ENCODE measurements at places on chromosomes 7 and 10. TPM values are rescaled to one million over a fixed set of nuclear protein-coding genes. Genes with fewer than 3 reads are reported as not detected.

DNA sequence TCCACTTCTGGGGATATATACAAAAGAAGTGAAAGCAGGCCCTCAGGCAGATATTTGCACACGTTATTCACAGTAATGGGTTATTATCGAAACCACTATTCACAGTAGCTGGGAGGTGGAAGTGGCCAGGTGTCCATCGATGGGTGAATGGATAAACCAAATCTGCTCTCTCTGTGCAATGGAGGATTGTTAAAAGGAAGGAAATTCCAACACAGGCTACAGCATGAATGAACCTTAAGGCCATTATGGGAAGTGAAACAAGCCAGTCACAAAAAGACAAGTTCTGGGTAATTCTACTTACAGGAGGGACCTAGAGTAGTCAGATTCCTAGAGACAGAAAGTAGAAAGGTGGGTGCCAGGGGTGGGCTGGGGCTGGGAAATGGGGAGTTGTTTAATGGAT lies 48.5 kb upstream of the BHLHA15 start:
- no peak for DNase-seq
- H3K36me3 ChIP-seq = no peaks in the 10 kb centered on the region
- H3K27me3 ChIP-seq = no peaks in the 10 kb centered on the region
- no peak overlapping the region for H3K27ac ChIP-seq

DNA sequence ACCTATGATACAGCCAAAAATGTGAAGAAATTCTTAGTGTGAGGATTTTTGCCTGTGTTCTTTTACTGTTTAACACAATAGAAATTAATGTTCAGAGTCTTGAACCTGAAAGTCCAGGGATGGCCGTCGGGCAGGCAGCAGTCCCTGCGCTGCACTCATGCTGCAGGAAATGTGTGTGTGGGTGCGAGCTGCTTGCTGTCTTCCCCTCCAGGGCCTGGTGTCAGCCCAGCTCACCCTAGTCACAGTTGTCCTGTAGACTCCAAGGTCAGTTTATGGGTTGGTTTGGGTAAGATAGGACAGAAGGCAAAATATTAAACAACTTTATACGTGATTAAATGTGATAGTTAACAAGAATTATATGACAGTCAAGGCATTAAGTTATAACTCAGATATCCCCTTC lies 78.7 kb downstream of the DYNC2I1 start:
- H3K27ac ChIP-seq = no peak overlapping the region
- H3K4me1 ChIP-seq = peaks cover 3% of the 10 kb centered on the region
- DNase-seq = no peak
- no peak overlapping the region for H3K4me3 ChIP-seq

- no peak overlapping the region for H3K4me3 ChIP-seq
- H3K36me3 ChIP-seq = no peaks in the 10 kb centered on the region
- DNase-seq = no peak
These were observed 82.8 kb downstream of the PPP1R3C start for GRCh38 chr10:91550021-91550420.

DNA sequence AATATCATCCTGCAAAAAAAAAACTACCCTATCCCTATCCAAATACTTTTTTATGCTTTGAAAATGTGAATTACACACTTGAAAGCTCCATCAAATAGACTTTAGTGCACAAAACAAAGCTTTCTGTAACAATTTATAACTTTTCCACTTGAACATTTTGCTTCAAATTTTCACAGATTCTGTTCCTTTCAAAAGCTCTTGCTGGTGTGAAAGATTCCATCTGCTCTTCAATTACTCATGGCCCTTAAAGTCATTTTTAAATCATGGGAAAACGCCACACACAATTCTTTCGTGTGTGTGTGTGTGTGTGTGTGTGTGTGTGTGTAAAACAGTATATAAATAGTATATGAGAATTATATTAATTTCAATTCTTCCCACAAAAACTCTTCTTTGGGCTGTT lies 167.5 kb downstream of the PRPF18 start:
- H3K4me3 ChIP-seq = no peak overlapping the region
- DNase-seq = peak; percentile 49
- no peaks in the 10 kb centered on the region for H3K27me3 ChIP-seq
- H3K36me3 ChIP-seq = no peaks in the 10 kb centered on the region

- peaks cover 19% of the 10 kb centered on the region for H3K4me1 ChIP-seq
- peak; percentile 87 for DNase-seq
- no peak overlapping the region for H3K4me3 ChIP-seq
- H3K27ac ChIP-seq = no peak overlapping the region
- H3K27me3 ChIP-seq = no peaks in the 10 kb centered on the region
These were observed 3.6 kb upstream of the GPR146 start for GRCh38 chr7:1040790-1041189.

- no peak for DNase-seq
- no peaks in the 10 kb centered on the region for H3K27me3 ChIP-seq
- no peaks in the 10 kb centered on the region for H3K36me3 ChIP-seq
These were observed 25.8 kb upstream of the PCGF5 start for GRCh38 chr10:91194497-91195179.

DNA sequence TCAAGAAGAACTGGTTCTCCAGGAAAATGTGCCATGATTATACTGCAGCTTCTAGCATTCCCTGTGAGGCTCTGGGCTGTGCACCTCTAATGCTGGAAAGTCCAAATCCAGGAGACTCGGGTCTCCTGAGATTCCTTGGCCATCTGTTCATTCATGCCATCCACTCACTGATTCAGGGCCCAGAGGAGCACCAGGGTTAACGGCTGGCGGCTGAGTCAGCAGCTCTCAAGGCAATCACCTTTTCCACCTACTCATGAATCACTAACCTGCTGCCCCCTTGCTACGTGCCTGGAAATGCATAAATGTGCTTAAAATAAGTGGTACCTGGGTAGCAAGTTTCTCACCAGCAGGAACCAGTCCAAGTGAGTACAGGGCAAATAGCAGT lies 132.7 kb downstream of the KCNMA1 start:
- peak overlapping the region; percentile 28 for H3K27ac ChIP-seq
- H3K4me3 ChIP-seq = no peak overlapping the region
- no peaks in the 10 kb centered on the region for H3K36me3 ChIP-seq
- no peak for DNase-seq
- no peaks in the 10 kb centered on the region for H3K27me3 ChIP-seq
- H3K4me1 ChIP-seq = no peaks in the 10 kb centered on the region

GRCh38 chr10:121678631-121679174 lies 80.5 kb upstream of the FGFR2 start:
- DNase-seq = no peak
- no peaks in the 10 kb centered on the region for H3K36me3 ChIP-seq
- no peak overlapping the region for H3K4me3 ChIP-seq

GRCh38 chr7:125127304-125127703 lies 197.7 kb upstream of the POT1 start:
- no peaks in the 10 kb centered on the region for H3K27me3 ChIP-seq
- H3K27ac ChIP-seq = no peak overlapping the region
- no peak for DNase-seq
- H3K4me3 ChIP-seq = no peak overlapping the region
- no peaks in the 10 kb centered on the region for H3K4me1 ChIP-seq
- H3K36me3 ChIP-seq = no peaks in the 10 kb centered on the region

GRCh38 chr10:11252887-11253286 lies 235.2 kb downstream of the CELF2 start:
- H3K4me3 ChIP-seq = no peak overlapping the region
- H3K27me3 ChIP-seq = no peaks in the 10 kb centered on the region
- no peak for DNase-seq
- no peak overlapping the region for H3K27ac ChIP-seq
- no peaks in the 10 kb centered on the region for H3K36me3 ChIP-seq

DNA sequence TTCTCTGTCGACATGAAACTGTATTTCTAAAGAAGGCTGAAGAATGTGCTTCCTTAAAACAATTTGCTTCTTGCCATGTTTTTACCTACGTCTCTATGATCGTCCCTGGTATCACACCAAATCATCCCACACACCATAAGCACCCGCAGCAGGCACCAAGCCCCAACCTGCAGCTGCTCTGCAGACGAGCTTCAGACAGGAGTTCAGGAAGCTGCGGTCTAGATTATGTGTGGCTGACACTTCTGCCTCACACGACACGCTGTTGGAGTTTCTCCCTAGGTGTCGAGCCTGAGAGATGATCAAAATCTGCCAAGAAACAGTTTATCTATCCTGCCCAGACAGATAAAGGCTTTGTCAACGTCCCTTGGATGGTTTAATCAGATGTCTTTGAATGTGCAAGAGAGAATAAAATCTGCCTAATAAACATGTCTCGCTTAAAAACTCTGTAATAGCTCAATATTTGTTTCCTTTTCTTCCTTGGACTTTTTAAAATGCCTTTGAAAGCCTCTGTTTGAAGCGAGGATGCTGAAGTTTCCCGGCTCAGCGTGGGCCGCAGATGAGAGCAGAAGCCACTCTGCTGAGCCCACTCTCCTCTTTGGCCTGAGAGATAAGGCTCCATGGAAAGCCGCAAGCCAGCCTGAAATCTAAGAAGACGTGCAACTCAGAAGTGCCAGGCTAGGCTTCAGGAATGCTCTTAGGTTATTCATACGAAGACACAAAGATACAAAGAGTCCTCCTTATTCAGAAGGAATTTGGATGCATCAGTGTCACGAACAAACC lies 158.3 kb upstream of the PFKP start:
- H3K4me3 ChIP-seq = no peak overlapping the region
- H3K27me3 ChIP-seq = no peaks in the 10 kb centered on the region
- H3K27ac ChIP-seq = no peak overlapping the region
- DNase-seq = no peak
- H3K4me1 ChIP-seq = peaks cover 5% of the 10 kb centered on the region

- H3K4me3 ChIP-seq = no peak overlapping the region
- no peak for DNase-seq
- H3K4me1 ChIP-seq = no peaks in the 10 kb centered on the region
- H3K27ac ChIP-seq = no peak overlapping the region
These were observed 253.6 kb downstream of the GRID1 start for GRCh38 chr10:86113044-86113443.

- no peaks in the 10 kb centered on the region for H3K4me1 ChIP-seq
- no peak overlapping the region for H3K4me3 ChIP-seq
- H3K27me3 ChIP-seq = no peaks in the 10 kb centered on the region
- DNase-seq = no peak
- H3K36me3 ChIP-seq = no peaks in the 10 kb centered on the region
- H3K27ac ChIP-seq = no peak overlapping the region
These were observed 601.4 kb downstream of the DNAJB6 start for GRCh38 chr7:157938211-157938610.

- no peak overlapping the region for H3K4me3 ChIP-seq
- no peak overlapping the region for H3K27ac ChIP-seq
- no peaks in the 10 kb centered on the region for H3K36me3 ChIP-seq
- H3K4me1 ChIP-seq = no peaks in the 10 kb centered on the region
- DNase-seq = no peak
These were observed 60.5 kb downstream of the SH2D4B start for GRCh38 chr10:80598084-80598798.

VDAC2 gene
- total RNA-seq = 128 TPM

RELN gene
- total RNA-seq = 5.4 TPM

LRRD1 gene
- total RNA-seq = 0.25 TPM

RNF133 gene
- 1.3 TPM for total RNA-seq

SPDYE16 gene
- total RNA-seq = 0.31 TPM

INSYN2A gene
- total RNA-seq = 0.28 TPM

GRID1 gene
- total RNA-seq = 1.4 TPM
